ENCODE measurements at places on chromosomes 12 and 14.

- DNase-seq, result no peak
These were observed 176.3 kb upstream of the GSC start for GRCh38 chr14:94946244-94946643.

GRCh38 chr12:619346-619745, 43.9 kb downstream of the NINJ2 start:
- DNase-seq, result no peak

- DNase-seq, result no peak
These were observed 72.0 kb downstream of the PPP2R5E start for GRCh38 chr14:63470962-63471793.

- no peak for DNase-seq
These were observed 21.9 kb upstream of the ISM2 start for GRCh38 chr14:77520555-77520954.

- no peak for DNase-seq
These were observed 109.3 kb downstream of the NAV3 start for GRCh38 chr12:77940011-77940423.

DNA sequence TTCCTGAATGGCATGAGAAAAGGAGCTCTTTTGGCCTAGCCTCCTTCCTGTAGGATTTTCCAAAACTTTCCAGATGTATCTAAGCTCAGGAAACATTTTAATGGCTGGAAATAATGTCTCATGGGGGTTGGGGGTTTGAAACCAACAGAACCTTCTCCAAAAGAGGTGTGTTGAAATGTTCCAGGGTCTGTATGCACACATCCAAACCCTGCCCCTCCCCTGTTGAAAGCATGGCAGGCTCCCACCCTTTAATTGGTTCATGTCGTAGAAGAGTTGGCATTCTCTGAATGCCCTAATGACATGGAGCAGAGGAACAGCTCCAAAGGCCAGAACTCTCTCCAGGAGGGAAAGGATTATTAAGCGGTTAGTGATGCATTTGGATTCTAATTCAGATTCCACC, 353.2 kb downstream of the ZFP36L1 start:
- DNase-seq, result no peak

- no peak for DNase-seq
These were observed 43.4 kb downstream of the GABARAPL1 start for GRCh38 chr12:10256064-10256463.

DNA sequence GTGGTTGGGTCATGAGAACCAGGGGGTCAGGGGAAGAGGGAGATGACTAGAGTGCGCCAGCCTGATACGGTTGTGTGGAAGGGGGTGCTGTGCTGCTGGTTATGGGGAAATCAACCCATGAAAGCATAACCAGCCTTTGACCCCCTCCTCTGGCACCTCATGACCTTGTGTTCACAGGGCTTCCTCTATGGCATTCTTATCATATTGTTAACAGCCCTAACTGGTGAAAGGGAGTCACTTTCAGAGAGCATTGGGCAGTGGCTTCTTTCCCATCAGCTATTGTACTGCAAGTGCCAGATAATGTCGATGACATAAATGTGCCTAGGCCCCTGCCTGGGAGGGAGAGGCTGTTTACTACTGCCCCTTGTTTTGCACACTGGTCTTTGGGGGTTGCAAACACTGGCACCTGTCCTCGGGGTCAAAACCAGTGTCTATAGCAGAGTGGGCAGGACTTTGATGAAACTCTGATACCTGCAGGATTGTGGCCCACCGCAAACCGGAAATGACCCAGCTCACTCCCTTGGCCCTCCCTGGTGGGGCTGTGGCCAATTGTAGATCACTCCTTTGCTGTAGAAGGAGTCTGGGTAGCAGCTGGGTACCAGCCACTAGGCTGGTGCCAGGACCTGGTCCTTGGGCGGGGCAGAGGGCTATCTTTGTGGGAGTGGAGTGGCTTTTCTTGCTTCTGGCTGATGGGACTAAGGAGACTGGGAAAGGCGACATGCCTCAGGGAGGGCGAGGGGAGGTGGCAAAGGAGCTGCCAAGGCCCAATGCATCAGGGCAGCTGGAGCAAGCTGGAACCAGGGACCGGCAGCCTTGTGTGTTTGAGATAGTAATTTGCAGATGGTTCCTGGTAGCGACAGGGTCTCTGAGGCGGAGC, 634 bp upstream of the TMEM63C start:
- DNase-seq, result no peak

DNA sequence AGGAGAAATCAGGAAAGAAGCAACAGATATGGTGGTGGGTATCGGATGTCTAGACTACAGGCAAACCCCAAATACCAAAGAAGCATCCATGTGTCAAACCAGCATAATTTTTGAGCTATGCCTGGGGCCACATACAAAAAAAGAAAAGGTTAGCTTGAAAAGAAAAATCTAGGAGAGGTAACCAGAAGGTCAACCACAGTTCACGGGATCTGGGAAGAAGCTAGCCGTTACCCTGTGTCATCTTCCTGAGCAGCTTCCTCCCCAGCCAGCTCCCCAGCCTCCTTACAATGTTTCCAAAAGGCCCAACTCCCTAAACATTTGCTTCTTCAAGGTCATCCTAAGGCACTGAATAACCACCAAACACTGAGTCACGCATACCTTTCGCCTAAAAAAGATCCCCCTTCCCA, 3.1 kb downstream of the SINHCAF start:
- no peak for DNase-seq

GRCh38 chr12:124190312-124191023, 104.4 kb upstream of the RFLNA start:
- no peak for DNase-seq

DNA sequence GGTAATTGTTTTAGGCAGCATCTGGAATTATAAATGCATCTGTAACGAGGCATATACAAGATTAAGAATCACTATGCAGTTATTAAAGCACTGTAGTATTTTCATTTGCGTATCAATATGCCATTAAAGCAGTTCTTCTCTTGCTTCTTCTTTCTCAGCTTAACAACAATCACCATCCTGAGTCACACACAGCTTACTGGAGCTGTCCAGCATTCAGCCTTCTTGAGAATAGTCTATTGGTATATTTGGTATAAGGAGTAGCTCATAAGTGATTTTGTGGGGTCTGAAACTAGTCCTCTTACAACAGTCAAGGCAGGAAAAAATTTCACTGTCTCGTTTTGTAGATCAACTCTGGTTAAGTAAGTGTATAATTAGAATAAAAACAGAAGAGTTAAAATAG, 523.0 kb upstream of the FOXG1 start:
- DNase-seq, result no peak

DNA sequence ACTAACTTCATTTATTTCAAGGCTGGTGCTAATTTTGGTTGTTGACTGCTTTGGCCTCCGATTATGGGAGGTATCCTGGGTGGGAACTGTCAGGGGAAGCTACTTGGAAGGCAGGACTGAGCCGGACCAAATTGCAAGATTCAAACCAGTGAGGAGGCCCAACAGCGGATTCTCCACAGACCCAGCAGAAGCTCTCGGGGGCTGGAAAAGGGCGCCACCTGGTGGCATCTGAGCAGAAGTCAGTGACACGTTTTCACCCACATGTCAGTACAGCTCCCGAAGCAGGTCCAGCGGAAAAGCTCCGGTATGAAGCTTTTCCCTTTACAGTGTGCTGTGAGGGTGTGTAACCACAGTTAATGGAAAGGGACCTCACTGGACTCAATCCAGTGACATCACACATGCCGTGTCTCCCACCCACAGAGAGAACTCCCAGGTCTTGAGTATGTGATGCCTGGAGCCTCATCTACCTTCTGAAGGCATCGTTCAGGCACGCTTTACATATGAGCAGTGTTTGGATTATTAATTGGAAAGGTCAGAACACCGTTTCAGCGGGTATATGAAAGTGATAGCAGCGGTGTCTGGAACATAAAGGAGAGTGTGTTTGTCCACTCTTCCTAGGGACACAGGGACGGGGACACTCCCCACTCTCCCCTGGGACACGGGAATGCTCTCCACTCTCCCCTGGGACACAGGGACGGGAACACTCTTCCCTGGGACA, 3.6 kb upstream of the P2RX2 start:
- DNase-seq, result peak; percentile 67

DNA sequence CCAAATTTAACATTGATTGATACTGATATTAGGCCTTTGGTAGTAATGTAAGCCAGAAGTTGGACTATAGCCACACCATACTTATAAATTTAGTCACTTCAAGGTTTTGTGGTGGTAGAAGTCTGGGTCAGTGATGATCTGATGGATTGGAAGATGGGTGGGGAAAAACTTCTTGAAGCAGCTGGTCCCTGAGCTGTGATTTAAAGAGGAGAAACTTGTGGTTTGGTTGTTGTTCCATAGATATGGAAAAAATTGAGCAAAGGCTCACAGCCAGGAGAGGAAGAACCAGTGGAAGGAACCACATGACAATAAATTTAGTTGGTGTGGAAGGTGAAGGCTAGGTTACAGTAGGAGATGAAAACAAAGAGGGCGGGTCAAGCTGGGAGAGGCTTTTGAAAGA, 26.1 kb downstream of the PTHLH start:
- no peak for DNase-seq

GRCh38 chr14:71000091-71000490, 92.8 kb downstream of the PCNX1 start:
- no peak for DNase-seq

- DNase-seq, result no peak
These were observed 8.3 kb downstream of the GLS2 start for GRCh38 chr12:56479625-56480024.

DNA sequence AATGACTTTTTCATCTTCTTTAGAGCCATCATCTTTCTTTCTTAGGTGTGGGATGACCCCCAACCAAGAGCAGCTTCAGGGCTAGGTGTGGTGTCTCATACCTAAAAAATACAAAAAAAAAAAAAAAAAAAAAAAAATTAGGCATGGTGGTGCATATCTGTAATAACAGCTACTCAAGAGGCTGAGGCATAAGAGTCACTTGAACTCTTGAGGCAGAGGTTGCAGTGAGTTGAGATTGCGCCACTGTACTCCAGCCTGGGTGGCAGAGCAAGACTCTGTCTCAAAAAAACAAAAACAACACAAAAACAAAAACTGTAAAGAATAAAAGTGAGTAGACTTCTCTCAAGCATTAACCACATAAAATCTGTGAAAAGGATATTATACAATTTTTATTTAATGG, 8.0 kb upstream of the ATF7IP start:
- no peak for DNase-seq

DNA sequence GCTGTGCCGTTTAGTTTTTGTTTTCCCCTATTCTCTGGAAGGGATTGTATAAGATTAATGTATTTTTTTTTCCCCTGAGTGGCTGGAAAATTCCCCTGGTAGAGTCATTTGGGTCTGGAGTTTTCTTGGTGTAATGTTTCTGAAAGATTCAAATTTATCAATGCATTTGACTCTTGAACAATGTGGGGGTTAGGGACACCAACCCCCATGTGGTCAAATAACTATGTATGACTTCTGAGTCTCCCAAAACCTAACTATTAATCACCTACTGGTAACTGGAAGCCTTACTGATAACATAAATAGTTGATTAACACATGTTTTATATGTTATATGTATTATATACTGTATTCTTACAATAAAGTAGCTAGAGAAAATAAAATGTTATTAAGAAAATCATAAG, 220.1 kb upstream of the PDE3A start:
- no peak for DNase-seq

DNA sequence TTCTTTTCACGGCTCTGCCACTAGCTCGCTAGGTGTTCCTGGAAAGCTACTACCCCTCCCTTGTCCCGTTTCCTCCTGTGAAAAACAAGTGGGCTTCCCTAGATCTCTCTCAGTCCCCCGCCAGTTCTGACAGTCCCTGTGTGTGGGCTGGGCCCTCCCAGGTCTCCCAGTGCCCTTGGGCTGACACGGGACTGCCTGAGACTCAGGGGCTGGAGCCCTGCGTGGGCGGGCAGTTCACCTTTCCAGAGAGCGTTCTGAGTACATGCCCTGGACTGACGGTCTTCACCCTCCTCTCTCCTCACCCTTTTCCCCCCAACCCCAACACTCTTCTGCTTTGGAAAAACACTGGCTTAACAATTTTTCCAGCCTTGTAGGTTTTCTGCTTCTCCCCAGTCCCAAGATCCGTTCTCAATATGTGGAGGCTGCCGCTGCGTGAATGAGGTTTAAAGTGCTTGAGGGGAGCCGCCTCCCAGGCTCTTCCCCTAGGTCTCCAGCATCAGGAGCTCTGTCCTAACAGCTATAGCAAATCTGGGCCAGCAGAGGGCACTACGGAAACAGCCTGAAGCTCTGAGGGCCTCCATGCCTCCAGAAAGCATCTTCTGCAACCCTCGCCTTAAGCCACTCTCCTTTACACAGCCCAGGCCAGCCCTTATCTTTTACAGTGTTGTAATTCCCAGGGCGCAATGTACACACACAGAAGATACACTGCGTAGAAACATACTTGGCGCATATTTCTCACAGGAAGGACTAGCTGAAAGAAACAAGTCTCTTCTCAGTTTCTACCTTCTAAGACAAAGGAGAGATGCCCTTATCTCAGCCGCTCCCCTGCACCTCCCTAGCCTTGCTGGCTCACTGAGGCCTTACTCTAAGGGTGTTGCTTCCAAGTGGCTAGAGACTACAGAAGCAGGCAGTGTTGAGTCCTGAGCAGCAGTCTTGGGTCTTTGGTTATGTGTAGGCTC, 10.4 kb upstream of the DCD start:
- peak; percentile 29 for DNase-seq

DNA sequence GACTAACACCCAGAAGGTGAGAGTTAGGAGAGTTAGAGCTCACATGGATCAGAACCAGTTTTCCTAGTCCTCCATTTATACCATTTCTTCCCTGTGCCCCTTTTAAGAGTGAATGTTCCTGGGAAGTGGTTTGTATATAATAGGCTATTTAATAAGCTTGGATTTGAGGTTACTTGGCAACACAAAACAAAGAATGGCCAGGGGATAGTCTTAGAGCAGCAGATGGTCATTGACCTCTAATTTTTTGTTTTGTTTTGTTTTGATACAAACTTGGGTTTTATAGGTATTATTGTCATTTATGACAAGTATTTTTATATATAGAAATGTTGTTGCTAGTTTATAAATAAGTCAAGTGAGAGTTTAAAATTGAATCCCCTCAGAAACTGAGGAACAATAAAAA, 35.8 kb downstream of the VEZT start:
- DNase-seq, result no peak

DNA sequence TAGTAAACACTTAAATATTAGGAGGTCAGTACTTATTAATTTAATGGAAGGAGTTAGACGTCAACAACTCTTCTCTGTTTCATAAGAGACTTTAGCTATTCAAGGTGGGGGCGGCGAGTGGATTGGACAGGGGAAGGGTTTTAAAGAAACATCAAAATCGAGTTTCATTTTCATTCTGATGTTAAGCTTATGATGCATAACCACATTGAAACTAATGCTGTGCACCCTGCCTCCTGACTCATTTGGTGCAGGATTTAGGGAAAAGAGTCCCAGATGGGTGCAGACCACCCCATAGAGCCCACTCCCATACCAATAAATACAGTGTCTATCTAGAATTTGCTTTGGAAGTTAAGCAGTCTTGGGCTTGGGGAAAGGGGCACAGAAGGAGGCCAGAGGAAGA, 7.4 kb downstream of the ZBTB39 start:
- no peak for DNase-seq
